ENCODE measurements at places on chromosomes 16 and 17.

GRCh38 chr17:66255112-66255511 lies 25.9 kb upstream of the APOH start:
- no peak for DNase-seq

- no peak for DNase-seq
Observed at GRCh38 chr16:69382421-69382820, 3.4 kb downstream of the TERF2 start.

GRCh38 chr17:8747742-8748141 lies 3.1 kb upstream of the CCDC42 start:
- no peak for DNase-seq

DNA sequence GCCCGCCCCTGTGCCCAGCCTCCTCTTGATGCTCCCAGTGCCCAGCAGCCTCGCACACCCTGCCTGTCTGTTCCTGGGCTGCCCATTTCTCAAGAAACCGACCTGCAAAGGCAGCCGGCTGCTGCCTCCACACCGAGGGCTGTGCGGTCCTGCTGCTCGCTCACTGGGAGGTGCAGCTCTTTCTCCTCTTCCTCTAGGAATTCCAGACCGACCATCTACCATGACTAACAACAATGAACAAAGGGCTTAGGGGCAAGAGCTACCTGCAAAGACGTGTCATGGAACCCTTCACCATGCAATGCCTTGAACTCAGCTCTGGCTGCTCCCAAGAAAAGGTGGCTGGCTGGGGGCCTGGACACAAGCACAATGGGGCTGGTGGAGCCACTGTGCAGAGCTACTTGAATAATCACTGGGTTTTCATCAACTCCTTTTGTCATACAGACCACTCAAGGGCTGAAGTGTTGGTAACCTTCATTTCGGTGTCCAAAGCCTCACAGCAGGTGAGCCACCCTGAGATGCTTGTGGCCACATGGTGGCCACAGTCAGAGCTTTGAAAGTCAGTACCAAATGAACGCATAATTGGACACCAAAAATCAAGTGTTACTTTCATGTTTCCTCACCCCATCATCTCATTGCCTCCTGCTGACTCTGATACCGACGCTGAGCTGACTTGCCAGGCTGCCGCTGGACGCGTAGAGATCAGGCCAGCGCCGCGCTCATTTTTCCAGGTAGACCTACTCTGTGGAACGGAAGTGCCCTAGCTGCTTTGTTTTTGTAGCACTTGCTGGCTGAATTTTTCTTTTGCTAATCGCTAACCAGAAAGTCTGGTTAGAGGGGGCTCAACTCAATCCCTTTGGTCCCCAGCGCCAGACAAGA lies 19.8 kb downstream of the CYB561 start:
- DNase-seq = no peak

DNA sequence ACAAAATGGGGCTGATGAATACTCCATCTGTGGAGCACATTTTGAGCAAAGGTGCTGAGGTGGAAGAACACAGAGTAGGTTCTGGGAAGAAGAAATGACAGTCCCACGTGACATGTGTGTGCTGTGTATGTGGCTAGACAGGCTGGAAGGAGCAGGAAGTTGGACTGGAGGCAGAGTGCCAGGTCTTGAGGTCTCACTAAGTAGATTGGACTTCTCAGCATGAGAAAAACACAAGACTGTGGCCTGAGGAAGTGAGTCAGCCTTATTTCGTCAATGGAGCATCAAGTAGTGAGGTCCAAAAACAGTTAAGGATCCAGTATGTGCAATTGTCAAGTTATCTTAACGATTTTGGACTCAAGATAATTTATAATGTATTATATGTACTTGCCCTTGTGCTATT lies 736.5 kb downstream of the KCNJ2 start:
- DNase-seq = no peak

DNA sequence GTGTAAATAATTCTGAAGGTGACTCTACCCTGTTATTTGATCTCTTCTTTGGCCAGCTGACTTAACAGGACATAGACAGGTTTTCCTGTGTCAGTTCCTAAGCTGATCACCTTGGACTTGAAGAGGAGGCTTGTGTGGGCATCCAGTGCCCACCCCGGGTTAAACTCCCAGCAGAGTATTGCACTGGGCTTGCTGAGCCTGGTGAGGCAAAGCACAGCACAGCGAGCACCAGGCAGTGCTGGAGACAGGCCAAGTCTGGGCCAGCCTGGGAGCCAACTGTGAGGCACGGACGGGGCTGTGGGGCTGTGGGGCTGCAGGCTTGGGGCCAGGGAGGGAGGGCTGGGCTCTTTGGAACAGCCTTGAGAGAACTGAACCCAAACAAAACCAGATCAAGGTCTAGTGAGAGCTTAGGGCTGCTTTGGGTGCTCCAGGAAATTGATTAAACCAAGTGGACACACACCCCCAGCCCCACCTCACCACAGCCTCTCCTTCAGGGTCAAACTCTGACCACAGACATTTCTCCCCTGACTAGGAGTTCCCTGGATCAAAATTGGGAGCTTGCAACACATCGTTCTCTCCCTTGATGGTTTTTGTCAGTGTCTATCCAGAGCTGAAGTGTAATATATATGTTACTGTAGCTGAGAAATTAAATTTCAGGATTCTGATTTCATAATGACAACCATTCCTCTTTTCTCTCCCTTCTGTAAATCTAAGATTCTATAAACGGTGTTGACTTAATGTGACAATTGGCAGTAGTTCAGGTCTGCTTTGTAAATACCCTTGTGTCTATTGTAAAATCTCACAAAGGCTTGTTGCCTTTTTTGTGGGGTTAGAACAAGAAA lies 5.1 kb downstream of the STH start:
- peak; percentile 65 for DNase-seq

- DNase-seq = no peak
Observed at GRCh38 chr16:11430601-11431317, 85.5 kb downstream of the RMI2 start.

DNA sequence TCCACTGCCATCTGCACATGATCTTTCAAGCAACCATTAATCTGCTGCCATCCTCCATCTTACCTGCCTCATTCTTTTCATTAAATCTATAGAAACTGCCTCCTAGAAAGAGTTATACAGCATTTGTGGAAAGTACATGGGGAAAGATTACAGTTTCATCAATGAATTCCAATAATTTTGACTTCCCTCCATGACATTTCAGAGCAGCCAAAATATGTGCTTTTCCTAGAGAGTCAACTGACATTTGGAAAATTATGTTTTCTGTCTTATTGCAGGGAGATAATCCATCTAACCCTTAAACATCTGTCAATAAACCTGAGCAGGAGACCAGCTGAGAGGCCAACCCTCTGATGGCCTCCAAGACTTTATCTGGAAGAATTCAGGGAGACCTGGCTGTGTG lies 147.0 kb upstream of the CDH5 start:
- no peak for DNase-seq

DNA sequence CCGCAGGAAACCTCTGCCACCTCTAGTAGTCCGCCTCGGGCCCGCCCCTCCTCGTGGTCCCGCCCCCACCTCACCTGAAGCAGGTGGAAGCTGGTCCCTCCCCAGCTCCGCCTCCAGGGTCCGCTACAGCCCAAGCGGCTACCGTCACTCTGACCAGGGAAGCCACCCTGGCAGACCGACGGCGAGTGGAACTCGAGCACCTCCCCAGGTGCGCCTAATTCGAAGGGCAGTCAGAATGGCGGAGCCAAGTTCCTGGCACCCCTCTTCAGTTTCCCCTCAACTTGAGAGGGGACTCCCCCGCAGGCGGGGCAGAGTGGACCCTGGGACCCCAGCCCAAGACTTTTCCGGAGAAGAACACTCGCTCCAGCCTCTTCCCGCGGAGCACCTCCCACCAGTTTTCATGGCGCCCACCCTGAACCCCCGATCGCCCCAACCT lies 507 bp downstream of the FHOD1 start:
- DNase-seq = no peak

DNA sequence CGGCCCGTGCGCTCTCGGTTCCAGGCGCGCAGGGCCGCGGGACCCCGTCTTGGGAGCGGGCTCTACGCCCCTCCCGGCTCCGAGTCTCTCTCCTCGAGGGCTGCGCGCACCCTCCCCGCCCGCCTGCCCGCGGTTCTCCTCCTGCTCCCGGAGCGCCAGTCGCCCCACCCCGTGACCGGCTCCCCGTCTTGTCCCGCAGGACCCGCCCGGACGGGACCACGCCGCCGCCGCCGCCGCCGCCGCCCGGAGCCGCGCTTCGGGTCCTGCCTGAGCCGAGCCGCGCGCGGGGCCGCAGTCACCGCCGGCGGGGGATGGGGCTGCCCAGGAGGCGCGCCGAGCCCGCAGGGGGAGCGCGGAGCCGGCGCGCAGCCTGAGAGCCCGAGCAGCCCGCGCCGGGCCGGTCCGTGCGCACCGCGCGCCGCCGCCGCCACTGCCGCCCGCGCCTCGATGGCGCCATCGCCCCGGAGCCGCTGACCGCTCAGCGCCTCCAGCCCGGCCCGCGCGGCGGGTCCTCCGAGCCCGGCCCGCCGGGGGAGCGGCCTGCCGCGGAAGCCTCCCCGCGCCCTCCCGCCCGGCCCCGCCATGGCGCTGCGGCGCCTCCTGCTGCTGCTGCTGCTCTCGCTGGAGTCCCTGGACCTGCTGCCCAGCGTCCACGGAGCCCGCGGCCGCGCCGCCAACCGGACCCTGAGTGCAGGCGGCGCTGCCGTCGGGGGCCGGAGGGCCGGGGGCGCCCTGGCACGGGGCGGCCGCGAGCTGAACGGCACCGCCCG lies at the start of gene SHISA6:
Gene SHISA6 (plus strand): TSS at position 373 of the 770 bp plus-strand sequence.
- no peak for DNase-seq

DNA sequence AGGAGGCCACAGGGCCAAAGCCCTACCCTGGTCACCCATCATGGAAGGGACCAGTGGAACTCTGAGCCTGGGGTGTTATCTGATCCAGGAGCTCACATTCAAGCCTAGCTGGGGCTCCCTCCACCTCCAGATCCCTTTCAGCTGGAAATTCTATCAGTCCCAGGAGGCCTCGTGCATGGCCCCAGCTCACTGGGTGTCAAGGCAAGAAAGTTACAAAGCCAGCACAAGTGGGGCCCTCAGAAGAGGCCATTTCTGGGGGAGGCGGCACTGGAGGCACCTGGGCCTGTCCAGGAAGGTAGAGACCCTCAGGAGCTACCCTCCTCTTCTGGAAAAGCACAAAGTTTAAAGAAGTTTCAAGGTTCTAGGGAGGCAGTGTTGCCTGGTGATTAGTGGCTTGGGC lies 4.8 kb downstream of the CA7 start:
- no peak for DNase-seq

- no peak for DNase-seq
Observed at GRCh38 chr16:49127103-49127502, 154.5 kb downstream of the CBLN1 start.

- DNase-seq = peak; percentile 34
Observed at GRCh38 chr17:7021993-7022778, 664 bp upstream of the BCL6B start.

DNA sequence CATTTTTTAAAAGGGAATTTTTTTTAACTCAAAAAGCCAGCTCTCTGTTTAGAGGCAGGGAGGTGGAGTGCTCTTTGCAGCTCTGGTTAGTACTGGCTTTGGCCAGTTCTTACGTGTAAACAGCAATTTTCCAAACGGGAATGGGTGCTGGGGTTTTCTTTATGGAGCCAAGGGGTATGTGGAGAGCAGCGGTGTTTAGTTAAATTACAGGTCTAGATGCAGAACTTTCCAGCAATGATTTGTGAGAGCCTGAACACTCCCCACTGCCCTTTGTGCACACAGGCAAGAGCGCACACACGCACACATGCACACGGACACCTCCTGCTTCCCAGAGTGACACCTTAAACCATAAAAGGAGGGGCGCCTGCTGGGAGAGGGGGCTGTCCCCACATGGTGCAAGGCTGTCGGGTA lies 140.2 kb downstream of the MSI2 start:
- DNase-seq = no peak

GRCh38 chr17:75670868-75671267 lies 3.7 kb downstream of the SAP30BP start:
- no peak for DNase-seq

- no peak for DNase-seq
Observed at GRCh38 chr17:81714412-81715106, 2.5 kb downstream of the SLC25A10 start.

- no peak for DNase-seq
Observed at GRCh38 chr16:80846275-80846674, 41.9 kb upstream of the CDYL2 start.

- no peak for DNase-seq
Observed at GRCh38 chr16:73106329-73107034, 58.6 kb upstream of the ZFHX3 start.

- no peak for DNase-seq
Observed at GRCh38 chr16:88628512-88628974, 9.8 kb upstream of the IL17C start.

- DNase-seq = no peak
Observed at GRCh38 chr16:85856585-85856984, 42.4 kb upstream of the IRF8 start.

GRCh38 chr16:84952335-84953189 lies 58.8 kb downstream of the ZDHHC7 start:
- peak; percentile 68 for DNase-seq

GRCh38 chr17:31609996-31610910 lies 218.8 kb downstream of the RAB11FIP4 start:
- no peak for DNase-seq

GRCh38 chr17:30557916-30558685 lies 80.9 kb downstream of the GOSR1 start:
- DNase-seq = no peak

GRCh38 chr17:81143717-81144422 lies 21.4 kb upstream of the PVALEF start:
- no peak for DNase-seq

DNA sequence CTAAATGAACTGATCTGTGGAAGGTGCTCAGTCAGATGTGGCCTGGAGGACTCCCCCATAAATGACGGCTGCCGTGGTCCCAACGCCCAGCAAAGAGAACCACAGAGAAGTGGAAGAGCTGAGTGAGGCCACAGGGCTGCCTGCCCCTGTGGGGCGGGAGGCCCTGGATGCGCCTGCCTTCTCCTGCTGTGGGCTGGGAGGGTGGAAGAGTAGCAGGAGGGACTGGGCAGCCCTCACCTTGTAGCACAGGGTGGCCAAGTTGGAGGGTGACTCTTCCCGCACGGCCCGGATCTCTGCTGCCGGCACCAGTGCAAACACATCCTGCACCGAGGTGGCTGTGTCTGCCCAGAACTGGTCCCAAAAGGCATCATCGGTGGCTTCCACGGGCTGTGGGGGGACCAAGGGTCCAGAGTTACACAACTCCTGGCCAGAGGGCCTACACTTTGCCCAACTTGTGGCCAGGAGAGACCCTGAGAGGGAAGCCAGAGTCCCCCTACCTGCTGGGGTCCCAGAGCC lies 8.3 kb downstream of the HID1 start:
- no peak for DNase-seq

DNA sequence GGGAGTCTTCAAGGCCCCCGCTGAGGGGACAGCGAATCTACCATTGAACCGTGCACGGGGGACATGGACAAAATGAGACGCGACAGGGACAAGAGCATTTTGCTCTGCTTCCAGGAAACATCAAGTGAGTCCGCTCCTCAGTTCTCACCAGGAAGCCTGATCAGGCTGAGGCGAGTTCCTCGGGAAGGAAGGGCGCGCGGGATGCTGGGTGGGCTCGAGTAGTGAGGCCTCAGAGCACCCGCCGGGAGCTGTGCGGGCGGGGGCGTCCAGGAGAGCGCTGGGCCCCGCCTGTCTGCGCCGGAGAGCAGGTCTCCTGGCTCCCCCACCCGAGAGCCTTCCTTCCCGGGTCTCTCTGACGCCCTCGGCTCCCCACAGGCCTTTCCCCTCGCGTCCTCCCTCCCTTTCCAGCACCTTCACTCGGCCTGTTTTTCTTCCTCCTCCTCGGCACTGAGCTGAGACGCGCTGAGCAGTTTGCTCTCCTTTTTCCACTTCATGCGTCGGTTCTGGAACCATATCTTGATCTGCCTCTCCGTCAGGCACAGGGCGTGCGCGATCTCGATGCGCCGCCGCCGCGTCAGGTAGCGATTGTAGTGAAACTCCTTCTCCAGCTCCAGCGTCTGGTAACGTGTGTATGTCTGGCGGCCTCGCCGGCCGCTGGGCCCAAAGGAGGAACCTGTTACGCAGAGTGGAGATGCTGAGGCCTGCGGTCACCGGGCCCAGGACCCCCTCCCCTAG lies 2.6 kb upstream of the HOXB5 start:
- DNase-seq = no peak

Data from hypothalamus (tissue), 51 donors.